ENCODE measurements at places on chromosomes 11 and 22. TPM values are rescaled to one million over a fixed set of nuclear protein-coding genes. Genes with fewer than 3 reads are reported as not detected.

GRCh38 chr22:46915950-46916730 is 153.7 kb downstream of the TBC1D22A start:
- DNase-seq: no peak

GRCh38 chr11:110071197-110071596 is 22.0 kb upstream of the ZC3H12C start:
- no peak for DNase-seq

DNA sequence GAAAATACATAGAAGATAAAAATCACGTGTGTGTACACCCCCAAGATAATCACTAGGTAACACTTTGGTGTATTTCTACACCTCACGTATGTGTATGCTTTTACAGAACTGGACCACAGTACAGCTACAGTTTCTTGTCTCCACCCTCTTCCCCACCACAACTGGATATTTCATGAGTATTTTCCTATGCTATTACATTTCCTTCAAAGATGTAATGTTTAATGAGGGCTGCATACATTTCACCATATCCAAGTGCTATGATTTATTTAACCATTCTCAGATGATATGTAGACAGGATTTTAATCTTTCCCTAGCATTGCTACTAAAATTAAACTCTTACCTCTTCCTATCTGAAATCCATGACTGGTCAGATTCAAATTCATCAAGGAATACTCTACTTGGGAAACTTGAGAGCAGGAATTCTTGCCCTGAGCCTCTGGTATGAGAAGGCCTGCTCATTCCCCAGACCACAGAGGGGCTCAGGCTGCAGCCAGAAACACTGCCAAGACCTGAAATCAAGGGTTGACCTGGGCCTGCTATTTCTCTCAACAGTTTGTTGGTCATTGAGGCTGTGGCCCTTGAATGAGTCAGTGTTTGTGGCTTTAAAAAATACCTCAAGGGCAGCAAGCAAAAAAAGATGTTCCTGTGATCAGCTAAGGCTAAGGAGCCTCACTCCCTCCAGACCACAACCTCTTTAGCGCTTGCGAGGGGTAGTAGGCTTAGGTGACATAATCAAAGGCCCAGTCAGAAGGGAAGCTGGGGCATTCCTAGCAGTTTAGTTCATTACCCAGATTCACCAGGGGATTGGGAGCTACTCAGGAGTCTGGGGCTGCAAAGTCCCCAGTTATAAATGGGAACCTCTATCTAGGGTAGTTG is 55.5 kb downstream of the ABTB2 start:
- DNase-seq: no peak

DNA sequence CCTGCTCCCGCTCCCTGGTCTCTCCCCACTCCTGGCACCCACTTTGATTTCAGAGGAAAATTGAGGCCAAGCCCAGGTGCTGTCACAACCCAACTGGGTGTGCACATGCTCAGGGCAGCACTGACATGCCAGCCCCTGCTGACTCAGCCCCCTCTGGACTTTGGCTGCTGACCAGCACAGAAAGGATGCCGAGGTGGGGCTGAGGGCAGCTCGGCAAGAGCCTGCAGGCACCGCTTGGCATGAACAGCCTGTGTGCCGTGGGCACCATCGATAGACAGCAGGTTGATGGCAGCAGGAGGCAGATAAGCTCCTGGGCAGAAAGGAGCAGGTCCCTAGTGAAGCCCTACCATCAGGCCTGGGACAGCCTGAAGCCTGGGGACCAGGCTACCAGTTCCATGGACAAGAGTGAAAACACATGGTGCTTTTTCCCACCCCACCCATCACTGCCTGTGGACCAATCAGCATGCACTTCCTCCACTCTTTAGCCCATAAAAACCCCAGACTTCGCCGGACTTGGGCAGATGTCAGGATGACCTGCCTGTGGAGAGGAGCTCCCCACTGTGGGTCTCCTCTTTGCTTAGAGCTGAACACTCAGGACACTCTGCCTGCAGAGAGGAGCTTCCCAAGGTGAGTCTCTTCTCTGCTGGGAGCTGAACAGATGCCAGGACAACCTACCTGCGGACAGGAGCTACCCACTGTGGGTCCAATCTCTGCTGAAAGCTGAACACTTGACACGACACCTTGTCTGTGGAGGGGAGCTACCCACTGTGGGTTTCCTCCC is 832.3 kb downstream of the DLG2 start:
- DNase-seq: no peak

The RBMXL2 gene
- not detected for total RNA-seq

The LRRN4CL gene
- 0.49 TPM for total RNA-seq

- DNase-seq: no peak
Observed at GRCh38 chr22:36455571-36456463, 25.6 kb downstream of the TXN2 start.

The PRODH gene
- 0.45 TPM for total RNA-seq
